NCI-H2171 treated with DMSO at 0.1 percent for 48 hours (cell line): ENCODE measurements at places on chromosomes 7 and 10.

DNA sequence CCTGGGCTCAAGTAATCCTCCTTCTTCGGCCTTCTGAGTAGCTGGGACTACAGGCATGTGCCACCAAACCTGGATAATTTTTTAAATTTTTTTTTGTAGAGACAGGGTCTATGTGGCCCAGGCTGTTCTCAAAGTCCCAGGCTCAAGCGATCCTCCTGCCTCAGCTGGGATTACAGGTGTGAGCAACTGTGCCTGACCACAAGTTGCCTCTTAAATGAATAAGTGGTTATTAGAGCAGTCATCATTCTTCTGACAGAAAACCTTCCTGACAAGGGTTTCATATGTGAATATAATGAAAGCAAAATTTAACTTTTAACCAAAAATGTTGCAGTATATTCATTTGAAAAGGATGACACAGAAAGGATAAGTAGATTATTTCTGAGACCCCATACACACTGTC lies 532.5 kb downstream of the GRM8 start:
- DNase-seq = no peak

DNA sequence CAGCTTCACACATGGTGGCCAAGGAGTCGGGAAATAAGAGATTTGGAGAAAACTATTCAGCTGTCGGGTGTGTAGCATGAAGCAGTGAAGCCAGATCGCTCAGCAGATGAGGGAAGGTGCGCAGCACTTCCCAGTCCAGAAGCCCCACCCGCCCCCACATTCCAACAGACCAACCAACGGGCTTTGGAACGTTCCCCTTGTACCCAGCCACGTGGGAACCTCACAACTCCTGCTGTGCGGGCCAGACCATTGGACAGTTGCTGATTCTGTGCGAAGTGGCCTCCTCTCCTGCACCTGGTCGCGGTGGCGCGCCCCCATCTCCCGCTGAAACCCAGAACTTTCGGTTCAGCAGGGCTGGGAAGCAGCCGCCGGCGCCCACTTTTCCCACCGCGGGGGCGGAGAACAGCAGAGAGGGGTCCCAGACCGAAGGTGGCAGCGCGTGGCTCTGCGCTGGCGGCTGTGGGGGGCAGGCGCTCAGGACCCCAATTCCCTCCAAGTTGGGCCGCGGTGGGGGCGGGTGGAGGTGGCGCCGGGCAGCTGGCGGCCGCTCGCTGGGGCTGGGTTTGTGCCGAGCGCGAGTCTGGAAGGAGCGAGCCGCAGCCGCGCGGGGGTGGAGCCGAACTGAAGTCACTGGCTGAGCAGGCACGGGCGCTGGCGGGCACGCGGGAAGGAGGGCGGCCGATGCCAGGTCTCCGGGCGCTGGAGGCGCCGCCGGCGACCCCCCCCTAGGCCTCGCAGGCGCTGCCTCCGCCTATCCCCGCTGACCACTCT lies 1301.5 kb upstream of the SORCS1 start:
- no peak for DNase-seq

- no peak for DNase-seq
Observed at GRCh38 chr10:24982319-24983112, 30.1 kb upstream of the PRTFDC1 start.

DNA sequence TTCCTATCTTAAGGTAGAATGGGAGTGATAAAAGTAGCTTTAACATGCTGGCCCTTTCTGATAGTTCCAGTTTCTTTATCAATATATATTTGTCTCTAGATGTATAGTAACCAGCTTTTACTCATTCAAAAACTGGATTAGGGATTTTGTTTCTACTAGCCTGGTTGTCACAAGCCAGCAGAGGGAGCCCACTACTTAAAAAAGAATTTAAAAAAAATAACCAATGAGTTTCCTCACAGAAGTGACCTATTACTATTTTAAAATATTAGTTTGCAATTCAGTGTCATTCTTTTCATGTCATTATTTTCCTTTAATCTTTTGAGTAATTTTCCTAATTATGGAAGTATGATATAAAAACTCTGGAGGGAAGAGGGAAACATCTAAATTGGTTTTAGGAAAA lies 142.1 kb downstream of the PHTF2 start:
- peak; percentile 69 for DNase-seq

DNA sequence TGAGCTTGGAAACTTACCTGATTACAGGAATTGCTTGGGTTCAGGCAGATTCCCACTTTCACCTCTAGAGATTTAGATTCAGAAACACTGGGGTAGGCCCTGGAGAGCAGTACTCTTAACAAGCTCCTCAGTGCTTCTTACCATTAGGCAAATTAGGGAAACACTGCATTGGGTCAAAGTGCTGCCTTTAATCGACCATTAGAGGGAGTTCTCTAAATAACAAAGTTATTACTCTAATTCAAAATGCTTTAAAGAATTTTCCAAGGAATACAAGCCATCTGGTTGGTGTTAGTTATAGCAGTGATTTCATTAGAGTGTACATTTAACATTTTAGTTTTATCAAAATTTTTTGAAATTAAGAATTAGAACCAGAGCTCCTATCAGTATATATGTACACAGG lies 324.5 kb downstream of the GFRA1 start:
- no peak for DNase-seq
